ENCODE measurements at places on chromosomes 16 and 17. TPM values are rescaled to one million over a fixed set of nuclear protein-coding genes. Genes with fewer than 3 reads are reported as not detected.

GRCh38 chr16:49921791-49922456, 66.0 kb upstream of the ZNF423 start:
- peak; percentile 50 for DNase-seq

DNA sequence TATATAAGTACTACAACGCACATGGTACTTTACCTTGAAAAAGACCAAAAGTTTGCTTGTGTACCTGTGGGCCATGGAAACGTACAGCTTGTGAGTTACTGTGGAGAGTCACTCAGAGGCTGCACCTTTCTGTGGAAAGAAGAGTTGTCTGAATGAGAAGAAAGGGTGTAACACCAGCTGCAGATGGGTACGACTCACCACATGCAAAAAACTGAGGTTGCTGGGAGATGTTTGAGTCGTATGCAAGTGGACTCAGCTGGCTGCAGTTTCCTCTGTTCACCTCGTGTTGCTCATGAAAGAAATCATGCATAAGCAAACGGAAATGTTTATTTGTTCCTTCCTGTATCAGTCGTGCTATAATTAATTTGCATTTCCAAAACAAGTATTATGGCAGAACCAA, 22.4 kb upstream of the DYNLRB2 start:
- DNase-seq: no peak

Gene C16orf86
- 2.6 TPM for polyA plus RNA-seq

DNA sequence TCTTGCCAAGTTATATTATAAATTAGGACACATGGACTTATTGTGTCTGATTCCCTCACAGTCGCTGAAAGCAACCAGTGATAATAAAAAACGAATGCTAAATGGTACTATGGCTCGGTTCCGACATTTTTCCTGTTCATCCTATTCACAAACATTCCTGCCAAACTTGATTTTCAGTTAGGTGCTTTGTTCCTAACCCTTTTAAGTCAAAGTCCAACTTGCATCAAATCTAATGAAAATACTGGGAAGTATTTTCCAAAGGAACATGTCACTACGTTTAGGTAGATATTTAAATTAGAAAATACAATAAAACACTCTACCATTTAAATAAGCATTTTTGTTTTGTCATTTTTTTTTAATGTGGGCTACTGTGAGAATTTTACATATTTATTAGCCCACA, 21.0 kb downstream of the SETD6 start:
- DNase-seq: no peak

DNA sequence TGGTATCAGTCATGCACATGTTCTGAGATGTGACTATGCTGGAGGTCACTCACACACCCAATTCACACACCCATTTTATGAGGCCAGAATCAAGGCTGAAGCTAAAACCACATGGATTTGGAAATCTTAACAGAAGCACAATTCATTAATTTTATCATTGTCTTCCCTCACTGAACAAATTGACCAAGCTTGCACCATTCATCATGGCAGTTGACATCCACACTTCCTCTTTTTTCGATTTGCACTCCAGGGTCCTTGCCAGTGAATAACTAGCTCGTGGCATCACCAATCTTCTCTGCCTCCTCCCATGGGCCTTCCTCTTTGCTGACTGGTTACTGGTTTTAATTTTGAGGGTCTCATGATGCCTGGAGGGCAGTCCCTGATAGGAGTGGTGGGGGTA, 123.0 kb upstream of the ASIC2 start:
- no peak for DNase-seq

Gene SPIRE2
- polyA plus RNA-seq: 3.1 TPM

Gene PERCC1
- 0.43 TPM for polyA plus RNA-seq

Gene IL21R
- 0.23 TPM for polyA plus RNA-seq

DNA sequence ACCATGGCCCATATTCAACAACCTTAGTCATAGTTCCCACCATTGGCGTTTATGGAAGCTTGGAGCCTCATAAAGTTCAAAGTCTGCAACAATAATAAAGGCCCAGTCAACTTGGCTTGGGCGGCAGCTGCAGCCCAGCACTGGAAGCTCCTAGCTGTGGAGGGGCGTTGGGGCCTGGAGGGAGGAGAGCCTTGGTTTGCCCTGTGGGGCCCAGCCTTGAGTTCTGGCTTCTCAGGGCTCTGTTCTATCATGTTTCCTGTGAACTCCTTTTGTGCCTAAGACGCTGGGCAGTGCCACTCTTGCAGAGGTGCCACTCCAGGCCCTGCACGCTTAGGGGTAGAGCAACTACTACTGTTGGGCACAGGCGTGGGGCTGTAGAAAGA, 927 bp upstream of the ENGASE start:
- DNase-seq: no peak

DNA sequence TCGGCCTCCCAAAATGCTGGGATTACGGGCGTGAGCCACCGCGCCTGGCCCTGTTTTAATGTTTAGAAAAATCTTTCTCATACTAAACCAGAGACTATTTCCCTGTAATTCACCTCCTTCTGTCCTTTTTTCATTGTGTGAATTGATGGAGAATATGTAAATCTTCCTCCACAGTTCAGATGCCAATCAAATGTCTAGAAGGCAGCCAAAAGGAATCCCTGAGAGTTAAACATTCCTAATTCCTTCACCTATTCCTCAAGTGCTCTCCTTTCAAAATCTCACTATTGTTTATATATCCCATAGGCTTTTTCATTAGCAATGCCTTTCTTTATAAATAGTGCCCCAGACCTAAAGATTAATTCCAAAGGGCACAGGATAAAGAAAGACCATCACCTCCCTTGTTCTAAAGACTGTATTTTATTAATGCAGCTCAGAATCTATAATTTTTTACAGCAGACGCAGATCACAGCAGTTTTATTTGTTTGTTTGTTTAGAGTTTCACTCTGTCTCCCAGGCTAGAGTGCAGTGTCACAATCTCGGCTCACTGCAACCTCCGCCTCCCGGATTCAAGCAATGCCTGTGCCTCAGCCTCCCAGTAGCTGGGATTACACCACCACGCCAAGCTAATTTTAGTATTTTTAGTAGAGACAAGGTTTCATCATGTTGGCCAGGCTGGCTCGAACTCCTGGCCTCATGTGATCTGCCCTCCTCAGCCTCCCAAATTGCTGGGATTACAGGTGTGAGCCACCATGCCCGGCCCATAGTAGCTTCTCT, 30.5 kb downstream of the COPZ2 start:
- no peak for DNase-seq

DNA sequence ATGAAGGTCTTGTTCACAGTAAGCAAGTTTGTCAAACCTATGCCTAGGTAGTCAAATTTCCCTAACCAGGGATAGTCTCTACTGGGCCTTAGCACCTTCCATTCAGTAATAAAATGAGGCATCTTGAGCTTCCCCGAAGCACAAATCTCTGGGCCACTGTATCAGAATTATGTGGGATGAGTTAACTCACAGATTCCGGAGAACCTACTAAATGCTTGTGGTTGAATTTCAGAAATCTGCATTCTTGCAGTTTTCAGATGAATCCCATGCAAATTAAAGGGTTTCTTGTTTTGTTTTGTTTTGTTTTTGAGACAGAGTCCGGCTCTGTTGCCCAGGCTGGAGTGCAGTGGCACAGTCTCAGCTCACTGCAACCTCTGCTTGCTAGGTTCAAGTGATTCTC, 478.8 kb upstream of the HSBP1 start:
- no peak for DNase-seq

DNA sequence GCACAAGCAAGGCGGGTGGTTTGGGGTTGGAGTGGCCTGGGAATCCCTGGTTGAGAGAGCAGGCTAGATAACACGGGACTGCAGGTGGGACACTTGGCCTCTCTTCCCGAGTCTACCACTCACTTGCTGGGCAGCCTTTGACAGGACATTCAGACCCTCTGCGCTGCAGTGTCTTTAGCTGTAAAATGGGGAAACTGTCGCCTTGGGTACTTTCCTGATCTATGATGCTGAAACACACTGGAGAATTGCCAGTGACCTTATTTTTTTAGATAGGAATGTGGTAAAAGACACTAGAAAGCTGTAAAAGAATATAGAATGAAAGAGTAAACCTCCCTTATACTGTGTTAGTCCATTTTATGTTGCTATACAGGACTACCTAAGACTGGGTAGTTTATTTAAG, 30.5 kb downstream of the KSR1 start:
- no peak for DNase-seq

Gene DOC2A
- 1.4 TPM for polyA plus RNA-seq

GRCh38 chr17:42248351-42249179, 27.6 kb downstream of the STAT5B start:
- DNase-seq: peak; percentile 88

GRCh38 chr17:82297280-82297713, 20.1 kb downstream of the CD7 start:
- DNase-seq: peak; percentile 42

- DNase-seq: no peak
These were observed 24.2 kb downstream of the SIAH1 start for GRCh38 chr16:48361012-48361411.

Gene MYOCD
- 0.48 TPM for polyA plus RNA-seq

Gene KRTAP1-1
- polyA plus RNA-seq: not detected

DNA sequence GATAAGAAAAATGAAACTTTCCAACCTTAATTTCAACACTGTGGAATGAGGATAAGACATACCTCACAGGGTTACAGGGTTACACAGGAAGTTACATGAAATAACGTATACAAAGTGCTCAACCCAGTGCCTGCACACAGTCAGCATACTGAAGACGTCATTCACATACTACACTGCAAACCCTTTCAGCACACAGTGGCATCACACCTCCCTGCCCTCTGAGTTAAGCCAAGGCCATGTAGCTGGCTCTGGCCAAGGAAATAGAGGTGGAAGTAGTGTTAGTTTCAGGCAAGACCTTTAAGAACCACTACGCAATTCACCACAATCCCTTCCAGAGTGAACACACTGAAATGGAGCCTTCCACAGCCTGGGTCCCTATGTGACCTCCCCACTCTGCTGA, 46.6 kb upstream of the GSG1L start:
- DNase-seq: no peak
